NCI-H1694 treated with DMSO at 0.1 percent for 48 hours (cell line): ENCODE measurements at places on chromosomes 3 and 15.

GRCh38 chr3:122520861-122521260 lies 6.1 kb upstream of the KPNA1 start:
- DNase-seq: no peak

DNA sequence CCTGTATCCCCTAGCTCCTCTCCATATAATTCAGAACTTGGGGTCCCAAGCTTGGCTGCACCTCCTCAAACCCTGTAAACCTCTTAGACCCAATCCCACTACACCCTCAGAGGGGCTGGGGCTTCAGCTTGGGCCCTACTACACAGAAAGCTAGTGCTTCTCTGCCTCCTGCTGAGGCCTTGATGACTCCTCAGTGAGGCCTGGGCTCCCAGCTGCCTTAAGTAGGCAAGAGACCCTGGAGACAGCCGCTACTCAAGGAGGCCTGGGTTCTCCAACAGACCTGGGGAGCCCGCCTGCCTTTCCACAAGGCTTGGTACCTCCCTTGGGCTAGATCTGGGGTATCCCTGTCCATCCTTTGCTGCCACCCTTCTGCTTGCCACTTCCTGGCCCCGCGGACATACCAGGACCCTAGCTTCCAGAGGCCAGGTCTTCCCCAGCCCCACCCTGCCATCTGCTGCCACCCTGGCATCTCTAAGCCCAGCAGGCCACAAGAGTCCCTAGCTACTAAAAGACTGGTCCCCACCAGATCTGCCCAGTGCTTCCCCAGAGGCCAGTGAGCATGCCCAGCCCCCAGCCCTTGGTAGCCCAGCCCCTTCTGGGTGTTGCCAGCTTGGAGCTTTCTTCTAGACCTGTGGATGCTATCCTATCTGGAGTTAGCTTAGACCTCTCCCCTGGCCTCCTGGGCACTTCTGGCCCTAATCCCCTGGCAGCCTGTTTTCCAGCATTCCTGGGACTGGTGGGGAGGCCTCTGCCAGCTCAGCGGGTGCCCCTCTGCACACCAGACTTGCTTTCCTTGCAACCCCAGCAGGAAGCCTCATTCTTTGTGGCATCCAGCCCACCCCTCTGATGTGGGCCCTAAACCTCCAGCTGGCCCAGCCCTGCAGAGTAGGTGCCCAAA lies 13.7 kb downstream of the C15orf39 start:
- DNase-seq: no peak

DNA sequence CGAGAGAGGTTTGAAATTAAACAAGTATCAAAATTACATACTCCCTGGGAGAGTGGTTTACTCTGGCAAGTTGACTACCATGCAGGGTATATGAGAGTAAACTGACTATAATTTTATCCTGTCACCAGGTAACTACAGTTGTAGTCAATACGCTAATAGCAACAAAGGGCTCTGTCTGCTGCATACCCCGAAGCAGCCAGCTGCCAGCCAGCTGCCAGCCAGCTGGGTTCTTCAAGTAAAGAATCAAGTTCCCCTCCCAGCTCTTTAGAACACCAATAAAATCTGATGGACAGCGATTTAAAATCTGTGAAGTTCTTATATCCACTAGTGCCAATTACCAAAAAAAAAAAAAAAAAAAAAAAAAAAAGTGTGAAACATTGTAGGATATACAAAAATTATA lies 417.7 kb upstream of the CFAP20DC start:
- DNase-seq: no peak

- no peak for DNase-seq
Measured at GRCh38 chr3:119783883-119784282, 2.0 kb downstream of the NR1I2 start.

- no peak for DNase-seq
Measured at GRCh38 chr3:98745718-98746117, 17.4 kb upstream of the ST3GAL6 start.

- DNase-seq: no peak
Measured at GRCh38 chr3:130604806-130605205, 87.8 kb downstream of the COL6A6 start.

DNA sequence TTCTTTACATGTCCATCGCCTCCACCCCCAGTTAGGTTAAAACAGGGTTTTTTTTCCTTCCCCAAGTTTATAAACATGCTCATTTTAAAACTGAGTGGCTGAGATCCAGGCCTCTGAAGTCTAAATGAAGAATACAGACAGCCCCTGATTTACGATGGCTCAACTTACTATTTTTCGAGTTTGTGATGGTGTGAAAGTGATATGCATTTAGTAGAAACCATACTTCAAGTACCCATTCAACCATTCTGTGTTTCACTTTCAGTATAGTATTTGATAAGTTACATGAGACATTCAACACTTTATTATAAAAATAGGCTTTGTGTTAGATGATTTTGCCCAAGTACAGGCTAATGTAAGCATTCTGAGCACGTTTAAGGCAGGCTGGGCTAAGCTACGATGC lies 30.5 kb upstream of the GNB5 start:
- no peak for DNase-seq

DNA sequence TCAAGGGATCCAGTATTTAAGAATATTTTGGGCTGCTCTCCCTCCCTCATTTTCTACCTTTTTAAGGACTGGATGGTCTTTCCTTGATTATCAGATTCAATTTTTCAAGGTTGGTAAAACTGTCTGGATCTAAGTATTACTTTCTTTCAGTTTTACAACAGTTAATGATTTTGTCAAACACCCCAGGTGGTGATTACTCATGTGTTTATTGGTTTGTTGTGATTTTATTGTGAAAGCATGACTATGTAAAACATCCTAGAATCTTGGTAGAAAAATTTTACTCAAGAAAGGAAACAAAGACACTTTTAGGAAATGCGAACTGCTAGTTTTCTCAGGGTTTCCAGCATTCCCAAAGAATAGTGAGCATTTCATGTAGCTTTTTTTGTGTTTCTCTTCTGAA lies 7.3 kb downstream of the GTF2E1 start:
- DNase-seq: no peak

GRCh38 chr15:90188914-90189748 lies 12.0 kb upstream of the SEMA4B start:
- no peak for DNase-seq

DNA sequence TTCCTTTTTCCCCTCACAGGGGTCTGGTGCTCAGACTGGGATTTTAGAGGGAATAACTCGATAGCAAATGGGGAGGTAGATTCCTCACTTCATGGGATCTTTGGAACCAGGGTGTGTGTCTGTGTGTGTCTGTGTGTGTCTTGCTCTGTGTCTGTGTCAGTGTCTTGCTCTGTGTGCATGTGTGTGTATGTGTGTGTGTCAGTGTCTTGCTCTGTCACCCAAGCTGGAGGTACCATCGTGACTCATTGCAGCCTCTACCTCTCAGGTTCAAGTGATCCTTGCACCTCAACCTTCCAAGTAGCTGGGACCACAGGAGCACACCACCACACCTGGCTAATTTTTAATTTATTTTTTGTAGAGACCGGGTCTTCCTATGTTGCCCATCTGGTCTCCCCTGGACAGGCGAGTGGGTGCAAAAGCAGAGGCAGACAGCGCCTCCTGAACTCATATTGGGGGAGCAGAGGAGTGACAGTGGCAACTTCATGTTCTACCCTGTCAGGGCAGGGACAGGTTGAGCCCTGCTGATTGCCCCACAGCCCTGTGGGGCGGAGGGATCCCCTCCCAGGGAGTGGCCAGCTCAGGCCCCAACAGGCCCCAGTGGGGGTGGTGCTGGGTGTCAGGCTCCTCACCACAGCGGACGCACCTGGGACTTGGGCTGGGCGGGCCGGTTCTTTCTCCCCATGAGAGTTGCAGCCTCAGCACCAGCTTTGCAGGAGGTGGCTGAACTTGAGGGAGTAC lies 10.4 kb upstream of the SEMA4B start:
- DNase-seq: no peak

DNA sequence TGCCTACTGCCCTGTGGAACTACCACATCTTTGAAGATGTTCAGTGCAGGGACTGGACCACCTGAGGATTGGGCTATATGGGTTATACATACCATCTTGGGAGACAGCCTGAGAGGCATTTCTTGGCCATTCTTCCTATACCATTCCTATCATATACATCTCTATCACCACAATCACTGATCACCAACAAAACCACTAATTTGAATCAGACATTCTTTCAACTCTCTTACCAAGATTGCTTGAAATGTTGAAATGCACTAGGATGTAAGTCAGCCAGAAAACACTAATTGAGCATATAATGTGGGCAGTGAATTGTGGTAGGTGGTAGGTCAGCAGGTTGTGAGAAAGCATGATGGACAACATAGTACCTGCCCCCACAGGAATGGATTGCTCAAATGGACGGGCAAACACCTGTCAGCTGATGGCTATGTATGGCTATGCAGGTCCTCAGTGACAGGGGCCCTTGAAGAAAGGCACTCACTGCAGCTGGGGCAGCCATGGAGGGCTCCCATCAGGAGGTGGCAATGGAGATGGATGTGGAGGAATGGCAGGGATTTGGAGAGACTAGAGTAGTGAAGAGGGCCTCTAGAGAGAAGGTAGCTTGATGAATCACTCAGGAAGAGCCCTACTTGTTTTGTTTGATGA lies 49.1 kb downstream of the AMOTL2 start:
- DNase-seq: no peak

GRCh38 chr15:56963710-56964109 lies 45.3 kb downstream of the TCF12 start:
- no peak for DNase-seq

- no peak for DNase-seq
Measured at GRCh38 chr15:70493787-70494516, 269.4 kb downstream of the UACA start.

DNA sequence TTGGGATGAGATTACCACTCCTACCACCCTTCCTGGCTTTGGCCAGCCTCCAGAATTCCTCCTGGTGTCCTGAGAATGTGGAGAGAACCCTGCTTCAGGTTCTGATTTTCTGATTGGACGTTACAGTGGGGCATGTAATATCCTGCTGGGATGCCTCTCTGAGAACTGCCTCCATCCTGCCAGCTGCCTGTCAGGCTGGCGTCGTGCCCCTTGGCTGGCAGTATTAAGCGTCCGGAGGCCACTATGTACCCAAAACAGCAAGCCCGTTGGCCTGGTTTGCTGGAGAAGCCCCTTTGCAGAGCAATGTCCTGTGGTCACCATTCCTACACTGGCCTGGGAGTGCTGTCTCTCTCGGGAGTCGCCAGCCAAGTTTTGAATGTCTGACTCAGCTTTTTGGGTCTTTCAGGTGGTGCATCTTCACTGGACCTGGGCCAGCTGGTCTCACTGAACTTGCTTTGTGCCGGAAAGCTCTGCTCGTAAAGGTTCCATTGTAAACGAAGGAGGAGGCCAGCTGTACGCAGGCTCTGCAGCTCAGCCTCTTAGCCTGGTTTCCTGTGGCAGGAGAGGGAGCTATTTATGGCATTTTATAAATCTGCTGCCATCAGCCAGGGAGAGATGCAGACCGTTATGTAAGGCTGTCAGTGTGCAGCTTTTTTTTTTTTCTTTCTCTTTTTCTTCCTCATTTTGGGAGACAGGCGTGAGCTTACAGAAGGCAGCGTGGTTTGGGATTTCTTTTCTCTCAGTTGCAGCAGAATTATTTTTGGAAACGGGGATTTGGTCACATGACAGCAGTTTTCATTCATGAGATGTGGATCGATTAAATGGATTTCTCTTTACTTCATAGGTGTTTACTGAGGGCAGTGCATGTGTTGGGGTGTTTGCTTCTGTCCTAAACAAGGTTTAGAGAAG lies 19.0 kb upstream of the TRAK1 start:
- DNase-seq: peak; percentile 57

GRCh38 chr15:49037546-49037940 lies 8.7 kb downstream of the SECISBP2L start:
- no peak for DNase-seq

GRCh38 chr3:75078290-75078689 lies 463.8 kb upstream of the CNTN3 start:
- DNase-seq: no peak
